PC-9 (cell line): ENCODE measurements at places on chromosomes 5 and 9.

- DNase-seq, result no peak
Observed at GRCh38 chr9:99189887-99190596, 31.7 kb downstream of the ALG2 start.

GRCh38 chr9:107034831-107035230 lies 171.9 kb downstream of the ZNF462 start:
- DNase-seq, result no peak

DNA sequence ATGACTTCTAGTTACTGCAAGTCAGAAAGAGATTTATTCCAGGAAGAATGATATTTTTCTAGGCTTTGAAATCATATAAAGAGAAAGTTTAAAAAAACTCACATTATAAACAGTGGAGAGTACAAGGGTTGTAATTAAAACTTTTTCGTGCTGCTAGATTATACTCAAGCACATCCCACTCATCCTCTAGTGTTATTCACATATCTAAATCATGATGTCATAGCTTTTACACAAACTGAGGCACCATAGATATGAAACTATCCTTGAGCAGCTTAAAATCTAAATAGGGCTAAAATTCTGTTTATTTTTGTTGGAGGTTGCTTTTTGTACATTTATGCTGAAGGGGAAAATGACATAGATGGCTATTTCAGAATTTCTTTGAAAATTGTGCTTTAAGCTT lies 30.0 kb downstream of the TENT2 start:
- no peak for DNase-seq

DNA sequence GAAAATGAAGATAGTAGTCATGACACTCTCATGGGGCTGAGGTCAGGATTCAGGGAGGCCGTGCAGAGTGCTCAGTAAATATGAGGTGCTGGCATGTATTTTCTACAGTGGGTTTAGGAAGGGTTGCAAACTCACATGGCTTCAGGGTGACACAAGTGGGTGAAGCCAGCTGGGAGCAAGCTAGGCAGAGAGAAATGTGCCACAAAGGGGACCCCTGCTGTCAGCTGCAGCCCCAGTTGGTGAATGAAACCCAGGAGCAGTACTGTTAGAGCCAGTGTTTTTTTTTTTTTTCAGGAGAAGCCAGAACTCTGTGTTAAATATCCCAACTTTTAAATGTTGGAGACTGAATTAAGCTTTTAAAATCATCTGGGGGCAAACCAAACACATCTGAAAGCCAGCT lies 75.3 kb downstream of the INSYN2B start:
- DNase-seq, result no peak

GRCh38 chr5:27472871-27473270 lies 434.5 kb upstream of the CDH9 start:
- no peak for DNase-seq

DNA sequence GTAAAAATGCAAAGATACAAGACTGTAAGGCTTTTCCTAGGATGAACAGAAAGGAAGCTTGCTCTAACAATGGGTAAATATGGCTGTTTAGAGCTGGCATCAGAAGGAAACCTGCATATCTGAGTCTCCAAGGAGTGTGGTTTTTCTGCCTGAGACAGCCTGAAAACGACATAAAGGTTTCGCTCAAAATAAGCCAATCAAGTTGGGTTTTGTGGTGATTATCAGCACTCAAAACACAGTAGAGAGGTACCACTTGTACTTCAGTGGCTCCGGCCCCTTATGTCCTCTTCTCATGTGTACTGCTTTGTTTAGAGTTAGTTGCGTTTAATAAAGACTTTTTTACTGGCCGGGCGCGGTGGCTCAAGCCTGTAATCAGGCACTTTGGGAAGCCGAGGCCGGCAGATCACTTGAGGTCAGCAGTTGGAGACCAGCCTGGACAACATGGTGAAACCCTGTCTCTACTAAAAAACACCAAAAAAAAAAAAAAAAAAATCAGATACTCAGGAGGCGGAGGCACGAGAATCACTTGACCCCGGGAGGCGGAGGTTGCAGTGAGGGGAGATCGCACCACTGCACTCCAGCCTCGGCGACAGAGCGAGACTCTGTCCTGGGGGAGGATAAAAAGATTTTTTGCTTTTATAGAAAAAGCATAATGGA lies 39.4 kb downstream of the KLF9 start:
- no peak for DNase-seq

DNA sequence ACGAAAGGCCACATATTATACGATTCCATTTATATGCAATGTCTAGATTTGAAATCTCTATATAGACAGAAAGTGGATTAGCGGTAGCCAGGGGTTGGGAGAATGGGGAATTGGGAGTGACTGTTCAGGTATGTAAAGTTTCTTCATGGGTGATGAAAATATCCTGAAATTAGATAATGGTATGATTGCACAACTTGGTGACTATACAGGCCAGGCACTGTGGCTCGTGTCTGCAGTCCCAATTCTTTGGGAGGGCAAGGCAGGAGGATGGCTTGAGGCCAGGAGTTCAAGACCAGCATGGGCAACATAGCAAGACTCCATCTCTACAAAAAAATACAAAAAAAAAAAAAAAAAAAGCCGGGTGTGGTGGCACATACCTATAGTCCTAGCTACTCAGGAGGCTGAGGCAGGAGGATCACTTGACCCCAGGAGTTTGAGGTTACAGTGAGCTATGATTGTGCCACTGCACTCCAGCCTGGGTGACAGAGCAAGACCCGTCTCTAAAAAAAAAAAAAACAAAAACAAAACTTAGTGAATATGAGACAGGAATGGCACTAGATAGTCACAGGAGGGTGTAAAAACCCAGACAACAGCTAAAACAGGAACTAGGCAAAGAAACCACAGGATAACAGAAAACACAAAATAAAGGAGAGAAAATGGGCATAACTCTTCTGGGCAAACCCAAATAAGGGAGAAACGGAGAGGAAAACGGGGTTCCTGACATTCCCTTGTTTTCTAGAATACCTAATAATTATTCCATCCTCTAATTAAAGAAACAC lies 72.1 kb upstream of the ZNF618 start:
- DNase-seq, result no peak

GRCh38 chr5:933251-933861 lies 40.7 kb downstream of the TRIP13 start:
- no peak for DNase-seq

GRCh38 chr5:128101676-128102075 lies 18.1 kb downstream of the SLC12A2 start:
- no peak for DNase-seq

DNA sequence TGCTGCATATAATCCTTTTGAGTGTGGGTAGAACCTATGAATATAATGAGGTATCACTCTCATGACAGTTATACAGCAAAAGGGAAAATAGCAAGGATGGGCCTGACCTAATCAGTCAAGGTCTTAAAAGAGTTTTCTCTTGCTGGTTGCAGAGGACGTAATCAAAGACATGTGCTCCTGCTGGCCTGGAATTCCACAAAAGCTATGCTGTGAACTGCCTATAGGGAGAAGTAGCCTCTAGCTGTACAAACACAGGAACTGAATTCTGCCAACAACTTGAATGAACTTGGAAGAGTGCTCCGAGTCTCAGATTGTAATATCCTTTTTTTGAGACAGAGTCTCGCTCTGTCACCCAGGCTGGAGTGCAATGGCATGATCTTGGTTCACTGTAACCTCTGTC lies 195.6 kb downstream of the PLK2 start:
- no peak for DNase-seq

- no peak for DNase-seq
Observed at GRCh38 chr5:179318221-179318955, 26.9 kb downstream of the ADAMTS2 start.

- DNase-seq, result no peak
Observed at GRCh38 chr5:172757394-172758010, 13.5 kb downstream of the DUSP1 start.

DNA sequence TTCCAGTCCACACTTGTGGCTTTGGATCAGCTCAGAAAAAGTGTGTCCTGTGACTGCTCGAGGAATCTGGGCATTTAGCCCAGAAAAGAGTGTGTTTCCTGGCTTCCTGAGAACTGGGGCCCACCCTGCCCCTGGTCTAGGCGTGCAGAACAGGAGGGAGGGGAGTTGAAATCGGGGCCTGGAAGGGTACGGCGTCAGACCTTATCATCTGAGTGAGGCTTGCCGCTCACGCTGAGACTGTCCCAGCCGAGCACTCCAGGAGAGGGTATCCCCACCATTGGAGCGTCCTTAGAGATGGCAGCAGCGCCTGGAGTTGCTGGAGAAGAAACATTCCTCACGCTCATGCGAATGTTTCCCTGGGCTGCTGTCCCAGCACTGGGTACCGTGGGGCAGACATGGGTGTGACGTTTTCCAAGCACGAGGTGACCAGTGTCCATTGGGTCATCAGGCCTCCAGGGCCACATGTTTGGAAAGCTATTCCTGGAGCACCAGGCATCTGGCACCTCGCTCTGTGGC lies 22.5 kb downstream of the NEK6 start:
- DNase-seq, result no peak
